GM23248 (cell line): ENCODE measurements at places on chromosomes 4 and X.
A peak's percentile ranks its signal among the peaks of the same experiment; 100 is the strongest.

- no peak for DNase-seq
These were observed 618.1 kb upstream of the ADGRL3 start for GRCh38 chr4:60581919-60582536.

DNA sequence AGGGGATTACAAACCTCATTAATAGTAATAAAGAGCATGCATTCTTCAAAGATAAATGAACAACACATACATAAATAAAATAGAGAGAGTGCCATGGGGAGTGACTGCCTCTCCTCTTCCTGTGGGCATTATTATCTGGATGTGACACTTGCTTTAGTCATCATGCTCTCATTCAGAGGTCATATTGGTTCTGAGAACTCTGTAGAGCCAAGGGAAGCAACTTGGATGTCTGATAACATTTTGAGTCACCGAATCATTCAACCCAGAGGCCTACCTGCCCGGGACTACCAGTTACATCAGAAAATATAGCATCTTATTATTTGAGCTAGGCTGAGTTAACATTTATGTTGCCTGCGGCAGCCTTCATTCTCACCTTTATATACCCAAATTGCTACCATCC lies 489.5 kb downstream of the STIM2 start:
- DNase-seq: peak; percentile 64

DNA sequence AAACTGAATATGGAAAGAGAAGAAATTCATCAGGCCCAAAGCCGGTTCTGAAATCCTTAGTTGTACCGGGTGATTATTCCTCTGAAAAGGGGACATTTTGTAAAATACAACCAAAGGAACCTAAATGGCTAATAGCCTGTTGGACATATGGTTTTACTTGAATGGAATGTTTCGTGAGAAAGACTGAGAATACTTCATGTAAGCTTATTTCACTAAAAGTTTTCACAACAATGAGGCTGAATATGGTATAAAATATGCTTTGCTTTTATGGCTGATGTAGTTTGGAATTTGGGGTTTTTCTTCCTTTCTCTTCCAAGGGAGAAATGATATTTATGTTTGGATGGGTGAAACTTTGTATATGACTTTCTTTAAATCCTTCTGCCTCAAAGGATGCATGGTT lies 2.7 kb downstream of the GRIA3 start:
- peak; percentile 63 for DNase-seq

DNA sequence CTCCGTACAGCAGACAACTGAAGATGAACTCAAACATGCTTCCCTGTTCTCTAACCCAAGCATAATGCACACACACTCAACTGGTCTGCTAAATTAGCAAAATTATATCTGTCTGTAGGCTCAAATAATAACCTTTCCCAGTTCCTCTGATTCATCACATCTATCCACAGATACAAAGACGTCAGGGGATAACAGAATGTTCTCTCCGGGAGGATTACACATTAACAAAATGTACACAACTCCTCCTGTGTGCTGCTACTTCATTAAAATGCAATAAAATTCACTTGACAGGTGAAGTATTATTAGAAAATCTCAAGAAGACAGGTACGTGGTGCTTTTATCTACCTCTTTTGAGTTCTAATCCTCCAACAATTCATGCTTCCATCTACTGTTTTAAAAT lies 57.4 kb downstream of the FAT1 start:
- no peak for DNase-seq

DNA sequence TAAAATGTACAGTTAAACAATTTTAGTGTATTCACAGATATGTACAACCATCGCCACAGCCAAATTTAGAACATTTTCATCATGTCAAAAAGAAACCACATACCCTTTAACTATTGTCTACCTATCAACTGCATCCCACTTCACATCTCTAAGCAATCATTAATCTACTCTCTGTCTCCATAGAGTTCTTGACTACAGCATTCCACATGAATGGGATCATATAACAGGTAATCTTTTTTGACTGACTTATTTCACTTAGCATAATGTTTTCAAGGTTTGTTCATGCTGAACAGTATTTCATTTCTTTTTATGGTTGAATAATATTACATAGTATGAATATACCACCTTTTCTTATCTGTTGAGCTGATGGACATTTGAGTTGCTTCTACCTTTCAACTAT lies 281.4 kb upstream of the EDA2R start:
- no peak for DNase-seq

- no peak for DNase-seq
These were observed 15.9 kb downstream of the PLAC1 start for GRCh38 chrX:134642386-134642785.

DNA sequence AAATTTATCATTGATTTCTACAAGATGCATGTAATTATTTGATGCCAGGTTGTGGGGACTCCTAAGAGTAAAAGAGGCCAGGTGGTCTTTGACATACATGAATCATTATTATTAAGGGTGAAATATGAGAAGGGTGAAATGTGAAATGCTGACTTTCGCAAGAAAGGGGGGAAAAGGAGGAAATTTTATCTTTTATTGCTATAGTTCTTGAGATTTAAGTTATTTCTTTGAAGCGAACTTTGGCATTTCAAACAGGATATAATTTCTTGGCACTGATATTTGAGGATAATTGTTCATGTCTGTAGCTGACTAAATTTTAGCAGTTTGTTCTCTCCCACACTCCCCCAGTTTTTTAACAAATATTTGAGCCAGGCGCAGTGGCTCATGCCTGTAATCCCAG lies 80.1 kb downstream of the TMEM131L start:
- DNase-seq: no peak

GRCh38 chr4:38675146-38676121 lies 11.4 kb downstream of the KLF3 start:
- peak; percentile 80 for DNase-seq

GRCh38 chr4:114383721-114384120 lies 214.9 kb upstream of the UGT8 start:
- peak; percentile 92 for DNase-seq

DNA sequence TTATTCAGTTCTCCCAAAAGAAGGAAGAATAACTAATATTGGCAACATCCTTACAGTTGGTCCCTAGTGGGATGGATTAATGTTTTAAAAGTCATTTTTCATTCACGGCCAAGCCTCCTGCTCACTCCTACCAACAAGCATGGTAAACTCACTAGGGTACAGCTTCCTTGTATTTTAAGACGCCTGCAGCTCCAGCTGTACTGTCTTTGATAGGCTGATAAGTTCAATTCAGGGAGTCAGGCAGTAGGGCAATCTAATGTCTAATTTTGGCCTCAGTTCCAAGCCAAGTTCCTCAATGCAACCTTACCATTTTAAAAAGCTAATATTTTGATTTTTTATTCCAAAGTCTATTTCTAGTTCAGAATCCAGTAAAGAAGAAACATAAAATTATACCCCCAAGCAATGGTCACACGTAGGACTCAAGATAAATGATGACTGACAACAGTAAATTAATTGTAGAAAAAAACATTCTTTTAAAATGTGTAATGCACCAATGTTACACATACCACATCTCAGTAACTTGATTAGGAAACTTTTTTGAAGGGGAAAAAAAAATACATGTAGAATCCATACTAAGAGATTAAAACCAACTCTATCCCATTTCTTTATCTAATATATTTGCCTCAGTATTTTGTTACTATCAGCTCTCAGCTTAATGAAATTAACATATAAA lies 9.3 kb downstream of the LCORL start:
- DNase-seq: no peak

DNA sequence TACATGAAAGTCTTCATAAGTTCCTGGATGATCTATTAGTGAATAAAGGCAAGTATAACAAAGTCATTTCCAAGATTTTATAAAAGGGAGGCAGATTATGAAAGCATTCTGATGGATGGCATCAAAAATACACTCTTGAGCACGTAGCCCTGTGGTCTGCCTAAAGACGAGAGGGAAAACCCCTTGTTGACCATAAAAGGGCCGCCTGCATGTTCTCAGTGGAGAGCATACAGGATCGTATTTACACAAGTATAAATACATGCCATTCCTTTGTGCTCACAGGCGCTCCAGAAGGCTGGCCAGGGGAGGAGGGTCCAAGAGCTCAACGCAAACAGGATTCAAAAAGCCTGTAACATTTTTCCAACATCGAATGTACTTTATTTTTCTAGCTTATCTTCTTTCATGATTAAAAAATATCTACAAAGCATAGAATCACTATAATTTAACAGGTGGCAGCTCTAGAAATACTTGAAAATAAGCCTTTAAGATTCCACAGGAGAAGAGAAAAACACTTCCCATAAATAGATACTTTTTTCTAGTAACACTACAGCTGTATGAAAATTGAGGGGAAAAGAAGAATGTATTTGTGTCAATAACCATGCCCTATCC lies 29.6 kb downstream of the PDGFC start:
- DNase-seq: no peak

DNA sequence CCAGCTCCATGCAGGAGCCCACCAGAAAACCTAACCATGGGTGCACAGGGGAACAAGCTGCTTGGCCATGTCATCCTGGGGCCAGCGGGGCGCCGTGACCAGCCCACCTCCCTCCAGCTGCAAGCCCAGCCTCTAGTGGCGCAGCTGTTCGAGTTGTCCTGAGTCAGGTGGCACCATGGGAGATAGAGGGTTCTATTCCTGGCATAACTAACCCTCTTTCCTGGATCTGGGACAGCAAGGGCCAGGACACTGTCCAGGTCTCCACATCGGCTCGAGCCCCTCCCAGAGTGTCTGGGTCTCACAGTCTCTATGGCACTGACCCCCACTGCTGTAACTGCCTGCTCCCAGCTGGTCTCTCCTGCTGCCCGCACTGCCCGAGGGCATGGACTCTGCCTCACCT lies 16.7 kb downstream of the ABLIM2 start:
- no peak for DNase-seq

DNA sequence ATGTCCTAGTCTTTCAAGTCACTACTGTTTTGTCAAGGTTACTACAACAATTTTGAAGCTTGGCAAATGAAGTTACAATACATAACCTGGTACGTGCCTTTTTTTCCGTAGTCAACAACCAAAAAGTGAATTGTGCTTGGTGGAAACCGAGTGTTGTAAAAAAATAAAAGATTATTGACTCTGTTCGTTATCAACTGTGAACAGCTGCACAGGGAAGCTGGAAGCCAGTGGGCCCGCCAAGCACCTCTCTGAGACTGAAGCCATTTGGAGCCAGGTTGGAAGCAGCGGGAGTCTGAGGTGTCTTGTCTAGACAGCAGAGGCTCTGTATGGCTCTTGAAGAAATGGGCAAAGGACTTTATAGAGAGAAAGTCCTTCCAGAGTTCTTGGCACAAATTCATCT lies 119.0 kb downstream of the GALNTL6 start:
- DNase-seq: no peak

GRCh38 chr4:87074121-87074488 lies 139.3 kb downstream of the AFF1 start:
- DNase-seq: no peak

DNA sequence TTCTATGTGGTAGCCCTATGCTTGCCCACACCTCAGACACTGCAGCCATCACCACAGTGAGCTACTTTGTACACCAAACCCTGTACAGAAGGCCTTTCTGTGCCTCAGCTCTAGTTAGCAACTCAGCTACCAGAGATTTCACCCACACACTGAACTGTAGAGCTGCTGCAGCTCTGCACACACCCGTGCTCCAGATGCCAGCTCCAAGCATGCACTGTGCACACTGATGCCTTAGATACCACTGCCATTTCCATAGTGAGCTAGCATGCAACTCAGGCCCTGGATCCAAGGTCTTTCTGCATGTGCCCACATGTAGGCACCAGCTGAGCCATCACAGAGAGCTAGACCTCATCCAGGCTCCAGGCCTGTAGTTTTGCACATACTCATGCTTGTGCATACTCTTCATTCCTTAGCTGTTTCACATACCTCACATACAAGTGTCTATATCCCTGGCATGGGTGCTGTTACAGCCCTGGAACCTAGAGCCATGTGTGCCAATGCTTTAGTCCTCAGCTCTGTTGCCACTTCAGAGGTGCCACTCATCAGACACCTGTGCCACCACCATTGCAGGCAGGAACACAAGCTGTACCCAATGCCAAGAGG lies 423.5 kb upstream of the NDST3 start:
- no peak for DNase-seq

DNA sequence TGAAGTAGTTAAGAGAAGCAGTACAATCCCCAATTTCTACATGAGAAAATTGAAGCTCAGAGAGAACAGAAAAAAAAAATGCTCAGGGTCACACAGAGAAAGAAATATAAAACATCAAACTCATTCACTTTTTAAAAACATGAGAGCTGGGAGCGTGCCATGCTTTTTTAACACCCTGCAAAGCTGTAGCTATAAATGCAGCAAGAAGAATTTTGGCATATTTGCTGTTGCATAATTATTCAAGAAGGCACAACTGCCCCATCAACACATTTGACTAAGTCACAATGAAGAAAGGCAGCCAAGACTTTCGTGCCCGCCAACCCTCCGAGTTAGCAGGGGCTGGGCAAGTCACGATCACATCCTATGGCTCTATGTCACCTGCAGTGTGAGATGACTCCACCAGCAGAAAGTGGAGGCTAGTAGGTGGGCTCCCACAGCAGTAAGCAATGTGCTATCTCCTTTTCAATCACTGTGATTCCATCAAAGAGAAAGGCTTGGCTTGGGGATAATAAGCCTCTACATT lies 214.8 kb downstream of the DHX15 start:
- DNase-seq: no peak

DNA sequence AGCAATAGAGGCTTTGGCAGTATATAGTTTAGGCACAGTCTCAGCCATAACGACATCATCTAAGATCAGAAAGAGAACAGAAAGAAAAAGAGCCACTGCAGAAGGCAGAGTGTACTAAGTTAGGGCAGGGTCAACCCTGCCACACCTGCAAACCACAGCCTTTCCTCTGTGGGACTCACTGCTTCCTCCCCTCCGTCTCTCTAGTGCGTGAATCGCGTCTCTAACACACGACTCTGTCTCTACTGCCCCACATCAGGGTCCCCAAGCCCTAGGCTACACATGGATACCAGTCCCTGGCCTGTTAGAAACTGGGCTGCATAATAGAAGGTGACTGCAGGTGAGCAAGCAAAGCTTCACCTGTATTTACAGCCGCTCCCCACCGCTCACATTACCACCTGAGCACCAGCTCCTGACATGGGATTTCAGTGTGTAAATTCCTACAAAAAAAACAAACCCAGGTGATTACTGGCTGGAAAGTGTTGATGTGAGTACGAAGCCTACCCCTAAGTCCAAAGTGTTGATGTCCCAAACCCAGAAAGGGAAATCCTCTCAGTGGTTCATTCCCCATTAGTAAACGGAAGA lies 128.9 kb downstream of the PRKX start:
- no peak for DNase-seq

DNA sequence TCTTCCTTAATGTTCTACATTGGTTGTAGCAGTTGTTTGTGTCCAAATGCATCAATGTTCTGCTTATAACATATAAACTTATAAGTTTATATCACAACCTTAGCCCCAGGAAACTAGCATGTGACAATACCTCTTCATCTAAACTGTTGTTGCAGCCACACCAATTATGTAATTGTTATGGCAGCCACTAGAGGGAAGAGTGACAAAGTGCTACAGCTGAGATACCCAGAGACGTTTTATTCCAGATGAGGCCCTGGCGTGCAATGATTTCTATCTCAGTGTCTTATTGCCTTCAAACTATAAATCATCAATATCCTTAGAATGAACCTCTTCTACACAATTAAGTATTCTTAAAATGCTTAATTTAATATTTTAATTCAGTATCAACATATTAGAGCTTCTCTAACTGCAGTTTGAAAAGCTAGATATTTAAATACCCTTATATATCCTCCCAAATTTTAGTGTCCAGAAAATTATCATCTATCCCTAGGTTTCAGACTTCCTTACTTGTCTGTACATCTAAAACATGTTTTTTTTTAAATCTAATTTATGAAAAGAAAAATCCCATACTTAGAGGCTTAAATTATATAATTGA lies 171.6 kb downstream of the PCDH10 start:
- peak; percentile 36 for DNase-seq

GRCh38 chr4:112266823-112267222 lies 18.9 kb downstream of the TIFA start:
- peak; percentile 71 for DNase-seq

GRCh38 chrX:154064637-154065435 lies 32.7 kb downstream of the MECP2 start:
- no peak for DNase-seq
